ENCODE measurements at places on chromosomes 12 and 14.

GRCh38 chr12:3242199-3242863 is 165.2 kb downstream of the TSPAN9 start:
- DNase-seq = no peak

DNA sequence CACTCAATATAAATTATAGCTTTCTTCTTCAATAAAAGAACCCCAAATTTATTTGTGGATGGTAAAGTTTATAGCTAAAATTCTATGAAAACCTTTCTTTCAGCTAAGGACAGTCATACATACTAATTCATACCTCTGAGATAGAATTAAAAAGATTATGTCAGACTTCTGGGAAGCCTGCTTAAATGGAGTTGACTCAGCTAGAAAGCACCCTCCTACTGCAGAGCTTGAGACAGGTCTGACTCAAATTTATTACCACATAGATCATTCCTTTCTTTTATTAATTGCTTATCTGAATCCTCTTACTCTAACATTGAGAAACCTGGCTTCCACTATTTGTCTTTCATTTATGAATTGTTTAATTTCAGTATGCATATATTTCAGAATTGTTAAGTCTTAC is 1007.0 kb upstream of the LRFN5 start:
- DNase-seq = no peak

DNA sequence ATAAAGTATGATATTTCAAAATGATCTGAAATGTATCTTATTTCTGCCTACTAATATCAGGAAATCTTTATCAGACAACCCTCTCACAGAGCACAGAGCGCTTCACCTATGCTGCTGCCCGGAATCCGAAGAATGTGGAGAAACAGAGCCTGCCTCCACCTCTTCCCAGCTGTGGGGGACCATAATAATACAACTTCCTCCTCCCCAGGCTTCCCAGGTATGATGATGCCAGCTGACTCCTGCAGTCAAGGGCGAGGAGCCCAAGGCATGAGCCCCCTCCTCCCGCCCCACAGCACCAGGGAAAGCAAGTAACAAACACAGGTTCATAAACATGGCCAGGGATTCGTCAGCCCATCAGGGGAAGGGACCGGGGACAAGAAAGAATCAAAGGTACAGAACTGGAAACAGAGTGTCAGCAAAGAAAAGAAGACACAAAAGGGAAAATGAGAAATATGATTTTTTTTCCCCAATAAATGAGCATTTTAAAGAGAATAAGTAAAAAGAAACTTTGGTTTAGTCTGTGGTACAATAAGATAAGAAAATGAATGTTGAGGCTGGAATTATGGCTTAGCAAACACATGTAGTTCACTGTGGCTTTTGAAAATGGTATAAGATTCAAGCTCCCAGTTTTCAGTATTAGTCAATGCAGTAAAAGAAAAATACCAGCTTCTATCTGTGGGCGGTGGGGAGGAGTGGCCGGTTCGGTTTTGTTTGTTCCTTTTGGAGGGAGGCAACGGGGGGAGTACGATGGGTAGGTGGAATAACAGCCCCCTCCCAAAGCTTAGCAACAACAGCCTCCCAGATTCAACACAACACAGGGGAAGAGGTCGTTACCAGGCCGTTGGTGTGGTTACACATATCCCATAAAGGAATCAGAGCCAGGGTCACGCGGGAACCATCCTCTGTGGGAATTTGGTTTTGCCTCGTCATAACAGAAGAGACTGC is 68.3 kb downstream of the SETD3 start:
- DNase-seq = no peak

DNA sequence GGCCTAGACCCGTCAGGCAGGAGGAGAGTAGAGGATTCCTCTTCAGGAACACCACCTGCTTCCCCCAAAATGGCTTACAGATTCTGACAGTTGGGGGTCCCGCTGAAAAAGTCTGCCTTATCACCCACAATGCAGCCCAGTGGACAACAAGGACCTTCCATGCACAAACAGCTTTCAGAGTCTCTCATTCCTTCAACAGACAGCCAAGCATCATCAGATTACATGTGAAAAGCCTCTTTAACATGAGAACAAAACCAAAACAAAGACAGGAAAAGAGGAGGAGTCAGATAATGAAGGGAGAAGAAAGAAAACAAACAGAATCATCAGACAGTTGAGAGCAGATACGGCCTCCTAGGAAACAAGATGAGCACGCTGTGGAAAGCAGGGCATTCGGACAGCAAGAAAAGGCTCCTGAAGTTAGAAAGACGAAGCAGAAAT is 18.3 kb downstream of the KCTD10 start:
- DNase-seq = no peak

DNA sequence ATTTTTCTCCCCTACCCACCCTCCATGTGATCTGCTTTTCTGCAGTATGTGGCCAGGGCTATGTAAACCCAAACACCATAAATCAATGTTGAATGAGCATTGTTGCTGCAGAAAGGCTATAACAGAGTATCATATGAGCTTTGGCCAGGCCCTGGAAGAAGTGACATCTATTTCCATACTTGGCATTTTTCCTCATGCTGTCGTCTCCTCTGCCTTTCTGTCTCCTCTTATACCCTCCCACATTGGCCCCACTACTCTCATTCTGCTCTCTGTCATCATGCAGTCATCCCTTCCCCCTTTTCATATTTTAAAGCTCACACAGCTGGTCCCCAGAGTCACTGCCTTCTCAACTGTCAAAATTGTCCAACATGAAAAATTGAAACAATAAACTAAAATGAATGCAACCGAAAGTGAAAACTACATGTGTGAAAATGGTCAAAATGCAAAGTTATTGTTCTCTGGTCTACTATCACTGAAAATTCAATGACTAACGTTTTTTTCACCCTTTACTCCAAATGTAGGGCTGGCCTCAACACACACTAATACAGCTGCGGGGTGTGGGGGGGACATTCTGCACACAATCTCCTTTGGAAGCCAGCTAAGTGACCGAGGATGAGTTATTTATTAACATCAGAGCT is 290.7 kb upstream of the TMPO start:
- DNase-seq = no peak

- no peak for DNase-seq
Observed at GRCh38 chr14:89184952-89185351, 232.1 kb downstream of the FOXN3 start.

GRCh38 chr14:59507063-59507751 is 22.9 kb downstream of the JKAMP start:
- DNase-seq = peak; percentile 29

Data from HS-27A (cell line).